ENCODE measurements at places on chromosomes 13 and 19.
A peak's percentile ranks its signal among the peaks of the same experiment; 100 is the strongest.

DNA sequence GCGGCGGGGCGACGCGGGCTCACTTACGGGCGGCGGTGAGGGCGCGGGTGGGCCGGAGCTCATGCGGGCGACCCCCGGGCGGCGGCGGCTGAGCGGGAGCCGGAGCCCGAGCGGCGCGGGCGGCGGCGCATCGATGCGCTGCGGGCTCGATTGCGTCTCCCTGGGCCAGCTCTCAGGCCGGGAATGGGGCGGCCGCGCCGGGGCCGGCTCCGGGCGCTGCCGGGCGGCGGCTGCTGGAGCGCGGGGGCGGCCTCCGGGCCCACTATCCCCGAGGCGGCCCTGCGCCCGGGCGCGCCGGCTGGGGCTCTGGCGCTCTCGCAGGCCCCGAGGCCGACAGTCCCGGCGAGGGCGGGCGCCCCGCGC, 1.4 kb upstream of the TSHZ3 start:
- no peak for DNase-seq

- DNase-seq, result no peak
These were observed 17.0 kb downstream of the CYP2F1 start for GRCh38 chr19:41131186-41131585.

DNA sequence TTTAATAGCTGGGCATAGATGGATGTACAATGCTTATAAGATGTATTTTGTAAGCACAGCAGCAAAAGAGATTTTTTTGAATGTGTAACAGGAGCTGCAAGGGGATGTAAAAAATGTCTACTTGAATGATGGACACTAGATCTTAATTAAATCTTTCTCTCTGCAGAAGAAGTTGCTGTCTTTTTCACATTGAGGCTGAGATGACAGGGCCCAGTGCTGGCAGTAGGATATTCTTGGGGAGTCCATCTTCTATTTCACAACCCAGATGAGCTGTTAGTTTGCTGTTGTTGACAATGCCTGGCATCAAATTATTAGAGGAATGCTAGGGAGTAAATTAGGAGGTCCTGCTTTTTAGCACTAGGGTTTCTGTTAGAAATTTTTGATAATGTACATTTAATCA, 698.7 kb downstream of the SLITRK5 start:
- DNase-seq, result peak; percentile 3

DNA sequence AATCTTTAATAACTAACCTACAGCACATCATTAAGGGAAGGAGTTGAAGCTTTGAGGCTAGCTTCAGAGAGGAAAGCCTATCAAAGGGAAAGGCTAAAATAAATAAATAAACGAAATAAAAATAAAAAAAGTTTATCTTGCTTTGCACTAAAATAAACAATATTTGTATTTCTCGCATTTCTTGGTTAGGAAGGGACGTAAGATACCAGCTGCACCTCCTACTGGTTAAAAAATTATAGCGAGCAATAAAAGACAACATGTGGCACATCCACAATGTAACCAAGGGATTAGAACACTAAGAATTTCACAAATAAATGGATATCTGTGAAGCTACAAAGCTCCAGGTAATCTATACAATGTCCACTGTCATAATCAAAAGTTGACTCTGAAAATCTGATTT, 194.5 kb downstream of the DACH1 start:
- DNase-seq, result no peak

DNA sequence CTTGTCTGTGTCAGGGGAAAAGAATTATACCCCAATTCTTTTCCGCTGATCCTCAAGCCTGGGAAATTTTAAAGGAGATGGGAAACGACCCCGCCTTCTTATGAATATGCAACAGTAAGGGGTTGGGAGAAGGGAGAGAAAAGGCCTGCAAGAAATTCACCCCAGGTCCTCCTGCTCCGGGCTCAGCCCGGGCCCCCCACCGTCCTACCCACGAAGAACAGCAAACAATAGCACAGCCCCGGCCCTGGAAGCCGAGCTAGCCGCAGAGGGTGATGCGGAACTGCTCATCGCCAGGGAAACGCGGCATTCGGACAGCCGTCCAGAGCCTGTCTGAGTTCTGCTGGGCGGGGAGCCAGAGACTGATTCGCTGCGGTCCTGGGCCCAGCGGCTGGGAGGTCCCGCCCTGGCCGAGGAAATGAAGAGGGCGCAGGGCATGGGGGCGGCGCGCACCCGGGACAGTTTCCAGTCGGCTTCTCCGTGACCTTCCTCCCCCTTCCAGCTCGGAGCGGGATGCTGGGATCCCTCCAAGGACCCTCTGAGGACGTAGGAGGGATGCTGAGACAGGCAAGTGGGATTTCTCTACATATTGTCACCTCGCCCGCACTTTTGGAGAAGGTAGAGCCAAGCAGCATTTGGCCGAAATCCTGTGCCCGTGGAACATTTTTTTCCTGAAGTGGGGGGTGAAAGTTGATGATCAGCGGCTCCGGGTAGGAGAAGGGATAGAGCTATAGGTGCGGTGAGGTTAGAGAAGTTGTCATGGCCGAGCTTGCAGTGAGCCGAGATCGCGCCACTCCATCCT, 82.3 kb upstream of the C1QTNF9B start:
- peak; percentile 63 for DNase-seq

GRCh38 chr19:50371914-50372475, 4.3 kb upstream of the NR1H2 start:
- DNase-seq, result no peak

GRCh38 chr13:71624653-71625600, 242.1 kb downstream of the DACH1 start:
- DNase-seq, result no peak

- DNase-seq, result no peak
These were observed 18.8 kb downstream of the HIPK4 start for GRCh38 chr19:40370997-40371801.

DNA sequence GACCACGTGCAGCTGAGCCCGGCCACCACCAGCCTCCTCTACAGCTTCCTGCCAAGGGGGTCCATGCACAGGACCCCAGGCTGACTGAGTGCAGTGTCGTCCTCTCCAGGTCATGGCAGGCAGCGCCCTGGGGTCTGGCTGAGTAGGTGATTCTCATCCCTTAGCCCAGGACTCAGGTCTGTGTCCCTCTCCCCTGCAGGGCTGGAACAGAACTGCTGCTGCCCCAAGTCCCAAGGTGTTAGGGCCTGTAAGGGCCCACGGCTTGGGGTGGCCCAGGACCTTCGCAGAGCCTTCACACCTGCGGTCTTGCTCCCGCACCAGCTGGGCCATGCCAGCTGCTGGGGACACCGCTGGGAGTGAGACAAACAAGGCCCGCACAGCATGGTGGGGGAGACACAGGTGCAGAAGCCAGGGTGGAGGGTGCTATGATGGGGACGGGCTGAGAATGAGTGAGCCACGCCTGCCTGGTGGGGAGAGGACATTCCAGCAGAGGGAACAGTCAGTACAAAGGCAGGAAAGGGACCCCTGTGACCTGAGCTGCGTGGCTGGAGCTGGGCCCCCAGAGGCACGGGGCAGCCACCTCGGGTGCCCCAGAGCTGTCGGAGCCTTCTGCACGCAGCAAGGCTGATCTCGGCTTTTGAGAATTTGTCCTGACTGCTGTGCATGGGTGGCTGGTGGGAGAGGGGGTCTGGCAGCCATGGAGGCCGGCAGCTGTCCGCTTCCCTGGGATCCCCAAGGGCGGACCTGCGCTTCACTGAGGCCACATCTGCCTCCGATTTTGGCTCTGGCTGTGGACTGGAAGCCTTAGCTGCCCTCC, 11.9 kb downstream of the PLEKHF1 start:
- no peak for DNase-seq

DNA sequence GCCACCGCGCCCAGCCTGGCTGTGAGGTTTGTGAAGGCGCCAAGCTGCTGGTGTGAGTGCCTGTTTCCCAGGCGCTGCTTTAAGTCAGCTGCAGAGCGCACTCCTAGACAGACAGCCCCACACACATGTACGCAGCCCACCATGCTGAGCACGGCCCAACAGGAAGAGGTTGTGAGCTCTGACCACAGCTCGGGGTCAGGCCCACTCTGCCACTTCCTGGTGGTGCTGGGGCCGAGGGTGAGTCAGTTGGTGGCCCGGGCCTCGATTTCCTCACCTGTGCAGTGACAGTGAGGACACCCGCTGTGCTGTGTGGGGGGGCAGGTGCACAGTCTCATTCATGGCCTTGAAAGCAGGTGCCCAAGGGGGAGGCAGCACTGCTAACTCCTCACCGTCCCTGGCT, 106.7 kb downstream of the KDM4B start:
- DNase-seq, result no peak

- no peak for DNase-seq
These were observed 1519.6 kb downstream of the PCDH9 start for GRCh38 chr13:65710514-65710913.

- no peak for DNase-seq
These were observed 66.7 kb downstream of the FRY start for GRCh38 chr13:32098272-32098671.

Data from renal cortex interstitium (tissue), 15 donors.